Stromal cell of bone marrow (primary cell): ENCODE measurements at places on chromosomes 4 and X.
A peak's percentile ranks its signal among the peaks of the same experiment; 100 is the strongest.

- DNase-seq, result peak; percentile 18
Observed at GRCh38 chr4:130359542-130359941, 1263.6 kb downstream of the C4orf33 start.

GRCh38 chrX:24282381-24283126, 31.3 kb downstream of the SUPT20HL2 start:
- DNase-seq, result peak; percentile 28

DNA sequence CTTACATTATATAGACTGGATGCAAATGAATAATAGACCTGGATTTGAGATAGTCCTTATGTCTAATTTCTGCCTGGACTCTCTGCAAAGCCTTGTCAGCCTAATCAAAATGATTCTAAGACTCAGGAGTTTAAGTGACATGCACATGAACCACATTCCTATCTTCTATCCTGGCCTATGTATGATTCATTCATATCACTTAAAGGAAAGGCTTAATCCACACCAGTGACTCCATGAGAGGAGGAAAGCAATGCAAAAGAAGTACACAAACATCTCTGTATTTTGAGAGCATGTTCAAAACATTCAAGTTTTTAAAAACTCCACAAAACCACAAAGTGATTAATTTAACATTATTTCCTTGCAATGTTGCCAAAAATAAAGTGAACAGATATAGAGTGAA, 14.6 kb downstream of the AMOT start:
- no peak for DNase-seq

GRCh38 chr4:7668826-7669225, 234.1 kb upstream of the PSAPL1 start:
- DNase-seq, result no peak

GRCh38 chrX:47321386-47321785, 49.0 kb upstream of the ZNF157 start:
- DNase-seq, result no peak

- no peak for DNase-seq
Observed at GRCh38 chr4:110625576-110626257, 2.8 kb upstream of the PITX2 start.

DNA sequence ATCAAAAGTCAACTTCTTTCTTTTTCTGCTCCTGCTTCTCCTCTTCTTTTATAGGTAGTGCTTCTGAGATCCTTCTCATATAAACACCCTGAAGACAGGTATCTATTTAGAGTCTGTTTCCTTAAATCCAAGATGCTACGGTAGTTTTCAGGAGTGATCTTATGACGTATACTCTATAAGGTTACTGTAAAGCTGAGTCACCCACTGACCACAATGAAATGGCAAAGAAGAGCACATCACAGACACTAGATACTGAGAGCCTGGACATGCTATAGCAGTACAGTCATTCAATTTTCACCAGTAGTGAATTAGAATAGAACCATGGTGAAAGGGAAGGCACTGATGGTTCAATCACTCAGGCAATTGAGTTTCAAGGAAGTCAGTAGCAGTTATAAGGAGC, 412.5 kb downstream of the ADAM29 start:
- no peak for DNase-seq
